ENCODE measurements at places on chromosomes 12 and 14.

GRCh38 chr14:73758392-73759182, 44.4 kb upstream of the PNMA1 start:
- DNase-seq, result peak; percentile 82

DNA sequence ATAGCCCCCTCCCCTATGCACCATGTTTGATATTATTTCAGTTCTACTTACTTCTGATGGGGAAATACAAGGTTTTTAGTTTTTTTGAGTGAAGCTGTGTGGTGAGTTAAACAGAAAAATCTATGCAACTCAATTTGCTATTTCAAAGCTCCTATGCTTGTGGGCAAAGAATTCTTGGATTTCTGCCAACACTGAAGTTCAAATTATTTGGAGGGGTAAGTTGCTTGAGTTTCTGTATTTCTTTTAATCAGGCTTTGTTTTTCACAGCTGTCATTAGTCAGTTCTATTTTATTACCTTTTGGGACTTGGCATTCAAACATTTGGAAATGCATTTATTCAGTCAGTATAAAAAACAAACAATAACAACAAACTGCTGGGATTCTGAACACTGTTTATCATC, 407.5 kb upstream of the MGAT4C start:
- no peak for DNase-seq

DNA sequence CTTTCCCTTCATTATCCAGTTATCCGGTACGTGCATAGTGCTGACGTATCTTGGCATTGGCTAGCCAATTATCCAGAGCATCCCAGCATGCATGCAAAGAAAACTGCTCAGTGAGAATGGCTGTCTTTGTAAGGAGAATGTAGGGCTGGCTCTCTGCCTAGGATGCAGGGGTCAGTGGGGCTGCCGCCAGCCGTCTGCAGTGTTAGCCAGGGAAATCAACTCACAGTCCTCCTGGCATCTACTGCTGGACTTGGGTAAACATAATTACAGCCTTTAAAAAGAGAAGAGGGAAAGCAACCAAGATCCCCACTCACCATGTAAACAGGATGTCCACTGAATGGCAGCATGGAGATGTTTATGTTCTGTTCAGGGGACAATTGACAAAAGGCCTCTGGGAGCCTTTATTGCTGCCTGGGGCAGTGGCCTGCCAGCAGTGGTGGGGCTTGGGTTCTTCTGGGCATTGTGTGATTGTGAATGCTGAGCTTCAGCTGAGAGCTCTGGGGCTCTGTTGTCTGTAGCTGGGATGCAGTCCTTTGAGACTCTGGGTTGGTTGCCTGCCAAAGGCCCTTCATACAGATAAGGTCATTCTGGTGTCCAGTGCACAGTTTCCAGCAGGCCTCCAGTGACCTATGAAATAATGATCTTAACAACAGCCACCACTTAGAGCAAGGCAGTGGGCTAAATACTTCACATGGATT, 121.8 kb downstream of the TBC1D30 start:
- no peak for DNase-seq

GRCh38 chr12:109923481-109924245, 23.6 kb downstream of the TCHP start:
- no peak for DNase-seq

DNA sequence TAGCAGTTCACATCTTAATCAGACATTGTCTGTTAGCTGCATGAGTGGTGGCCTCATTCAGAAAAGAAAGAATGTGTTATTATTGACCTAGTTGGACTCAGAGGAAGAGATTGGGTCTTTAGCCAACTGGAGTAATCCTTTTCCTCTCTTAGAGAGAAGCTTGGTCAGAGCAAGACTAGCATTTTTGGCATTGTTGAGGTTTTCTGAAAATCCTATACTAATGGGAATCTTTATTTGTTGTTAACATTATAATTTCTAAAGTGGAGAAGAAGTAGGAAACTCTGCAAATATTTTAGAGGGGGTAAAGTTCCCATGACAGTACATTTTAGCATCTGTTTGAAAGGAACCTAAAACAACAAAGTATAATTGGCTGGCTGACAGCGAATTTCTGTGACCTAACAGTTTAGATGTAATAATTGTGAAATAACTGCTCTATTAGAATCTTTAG, 9.7 kb downstream of the TOX4 start:
- DNase-seq, result no peak

DNA sequence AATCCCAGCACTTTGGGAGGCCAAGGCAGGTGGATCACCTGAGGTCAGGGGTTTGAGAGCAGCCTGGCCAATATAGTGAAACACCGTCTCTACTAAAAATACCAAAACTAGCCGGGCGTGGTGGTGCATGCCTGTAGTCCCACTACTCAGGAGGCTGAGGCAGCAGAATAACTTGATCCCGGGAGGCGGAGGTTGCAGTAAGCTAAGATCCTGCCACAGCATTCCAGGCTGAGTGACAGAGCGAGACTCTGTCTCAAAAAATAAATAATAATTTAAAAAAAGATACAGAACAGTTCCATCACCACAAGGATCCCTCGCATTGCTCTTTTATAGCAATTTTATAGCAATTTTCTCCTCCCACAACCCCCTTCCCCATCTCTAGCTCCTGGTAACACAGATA, 4.7 kb upstream of the PDE1B start:
- no peak for DNase-seq

DNA sequence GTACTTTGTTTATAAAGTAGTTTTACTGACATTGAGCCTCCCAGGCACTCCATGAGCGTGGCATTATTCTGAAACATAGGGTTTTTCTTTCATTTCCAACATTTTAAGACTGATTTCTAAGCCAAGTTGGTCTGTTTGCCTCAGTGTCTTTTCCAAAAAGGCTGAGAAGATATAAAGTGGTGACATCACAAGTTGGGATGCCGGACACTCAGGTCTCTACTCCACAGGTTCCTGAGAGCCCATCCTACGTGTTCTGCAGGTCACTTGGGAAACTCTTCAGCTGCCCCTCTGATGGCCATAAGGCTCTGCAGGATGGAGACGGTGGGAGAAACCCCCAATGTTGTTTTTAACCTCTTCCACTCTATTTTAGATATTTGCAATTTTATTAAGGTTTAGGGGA, 6.0 kb downstream of the RFX4 start:
- no peak for DNase-seq

DNA sequence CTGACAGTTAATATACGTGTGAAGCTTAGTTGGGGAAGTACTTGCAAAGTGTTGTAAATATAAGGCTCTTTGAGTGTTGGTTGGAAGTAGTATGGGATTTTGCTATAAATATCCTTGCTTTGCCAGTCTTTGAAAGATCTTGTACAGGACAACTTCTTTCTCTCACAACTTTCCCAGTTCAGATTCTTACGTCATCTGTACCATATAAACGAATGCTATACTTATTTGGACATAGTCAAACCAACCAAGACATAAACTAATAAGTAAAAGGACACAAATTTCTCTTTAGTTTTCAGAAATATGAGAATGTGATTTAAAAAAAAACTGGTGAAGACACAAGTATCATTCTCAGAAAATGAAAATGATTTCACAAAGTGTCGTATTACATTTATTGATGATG, 153.1 kb upstream of the NPAS3 start:
- DNase-seq, result no peak

- DNase-seq, result no peak
These were observed 7.5 kb downstream of the TMEM52B start for GRCh38 chr12:10186299-10186698.

DNA sequence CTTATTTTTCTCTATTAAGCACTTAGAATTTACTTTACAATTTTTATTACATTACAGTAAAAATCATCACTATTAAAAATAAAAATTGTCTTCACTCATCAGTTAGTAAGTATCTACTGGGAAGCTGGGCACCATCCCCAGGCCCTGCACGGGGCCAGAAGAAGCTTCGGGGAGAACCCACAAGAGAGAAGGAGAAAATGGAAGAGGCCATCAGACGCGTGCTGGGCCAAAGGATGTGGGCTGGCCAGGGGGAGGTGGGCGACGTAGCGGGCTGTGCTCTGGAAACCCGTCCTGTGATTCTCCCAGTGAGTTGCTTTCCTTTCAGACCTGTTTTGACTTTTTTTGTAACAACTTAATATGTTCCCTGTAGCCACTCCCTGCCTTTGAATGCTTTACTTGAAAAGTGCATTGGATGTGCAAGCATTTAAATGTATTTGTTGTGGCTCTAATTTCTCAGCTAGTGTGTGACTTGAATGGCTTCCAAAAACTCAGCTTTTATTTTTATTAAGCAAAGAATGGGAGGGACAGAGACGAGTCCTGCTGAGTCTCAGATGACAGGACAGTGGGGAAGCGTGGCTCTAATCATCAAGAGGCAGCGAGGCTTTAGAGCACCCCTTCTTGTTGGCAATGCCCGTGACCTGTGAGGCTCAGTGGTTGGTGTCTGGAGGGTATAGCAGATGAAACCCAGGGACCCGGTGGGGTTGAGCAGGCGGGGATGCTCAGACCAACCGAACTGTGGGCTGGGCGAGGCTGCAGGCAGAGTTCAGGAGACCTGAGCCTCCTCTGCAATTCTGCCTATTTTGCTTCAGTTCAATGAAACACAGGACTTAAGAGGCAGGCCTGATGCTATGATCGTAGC, 38.8 kb downstream of the SYNE3 start:
- no peak for DNase-seq
